ENCODE measurements at places on chromosomes 3 and 15. TPM values are rescaled to one million over a fixed set of nuclear protein-coding genes. Genes with fewer than 3 reads are reported as not detected.

The CYFIP1 gene
- 160 TPM for total RNA-seq

The CFAP92 gene
- total RNA-seq: 1.2 TPM

The TNNC1 gene
- total RNA-seq: 4.7 TPM

The PTPN23 gene
- total RNA-seq: 44.0 TPM

The CERS3 gene
- not detected for total RNA-seq

The CHDH gene
- total RNA-seq: 3.7 TPM

The TEX55 gene
- total RNA-seq: not detected

The DUOXA1 gene
- total RNA-seq: 4.9 TPM

The GREM1 gene
- total RNA-seq: 30.1 TPM

The ZNF660 gene
- 8.1 TPM for total RNA-seq

The CLDN16 gene
- not detected for total RNA-seq

The PPIB gene
- total RNA-seq: 362 TPM

The CHST2 gene
- total RNA-seq: 3.7 TPM

The TUBGCP4 gene
- total RNA-seq: 14.6 TPM

The RHOV gene
- 0.30 TPM for total RNA-seq

The GOLGB1 gene
- 74.0 TPM for total RNA-seq

DNA sequence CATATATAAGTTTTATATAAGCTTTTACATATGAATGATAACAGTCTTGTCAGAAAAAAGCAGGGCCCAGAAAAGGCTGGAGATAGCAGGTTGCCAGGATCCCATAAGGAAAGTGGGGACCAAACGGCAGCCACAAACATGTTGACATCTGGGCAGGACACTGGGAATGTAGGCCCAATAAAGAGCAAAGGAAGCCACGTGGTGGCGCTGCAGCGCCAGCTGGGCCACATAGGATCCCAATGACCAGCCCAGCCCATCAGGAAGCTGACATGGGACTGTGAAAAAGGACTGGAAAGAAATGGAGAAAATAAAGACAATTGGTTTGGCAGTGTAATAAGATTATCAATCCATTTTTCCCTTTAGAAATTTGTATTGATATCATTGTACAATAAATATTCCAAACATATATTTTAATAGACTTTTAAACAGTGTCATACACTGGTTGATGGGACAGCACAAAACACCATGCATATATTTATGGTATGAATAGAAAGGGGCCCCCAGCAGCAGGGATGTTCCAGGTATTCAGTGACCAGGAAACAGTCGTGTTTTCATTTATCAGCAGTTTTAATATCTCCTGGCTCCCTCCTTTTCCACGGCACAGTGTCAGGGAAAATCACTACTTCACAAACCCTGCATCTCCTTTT lies 89.0 kb upstream of the STRIT1 start:
- DNase-seq: peak; percentile 82

GRCh38 chr3:8655387-8655835 lies 10.8 kb upstream of the SSUH2 start:
- no peak for DNase-seq

DNA sequence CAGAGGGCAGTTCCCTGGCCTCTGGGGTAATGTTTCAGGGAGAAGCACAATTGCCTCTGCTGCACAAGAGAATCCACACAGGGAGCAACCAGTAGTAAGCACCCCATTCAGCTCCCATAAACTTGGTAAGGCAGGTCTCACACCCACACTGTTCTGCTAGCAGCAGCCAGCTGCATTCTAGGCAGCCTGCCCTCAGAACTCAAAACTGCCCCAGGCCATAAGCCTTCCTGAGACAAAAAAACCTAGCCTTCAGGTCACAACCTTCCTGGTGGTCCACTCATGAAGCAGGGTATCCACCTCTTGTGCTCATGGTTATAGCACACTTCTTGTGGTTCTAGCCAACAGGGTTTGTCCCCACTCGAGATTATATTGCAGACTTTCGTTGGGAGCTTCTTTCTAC lies 33.7 kb upstream of the ABI3BP start:
- DNase-seq: no peak

- no peak for DNase-seq
These were observed 45.4 kb upstream of the TERB2 start for GRCh38 chr15:44910981-44911625.

- DNase-seq: no peak
These were observed 9.0 kb upstream of the BTLA start for GRCh38 chr3:112508261-112508660.

DNA sequence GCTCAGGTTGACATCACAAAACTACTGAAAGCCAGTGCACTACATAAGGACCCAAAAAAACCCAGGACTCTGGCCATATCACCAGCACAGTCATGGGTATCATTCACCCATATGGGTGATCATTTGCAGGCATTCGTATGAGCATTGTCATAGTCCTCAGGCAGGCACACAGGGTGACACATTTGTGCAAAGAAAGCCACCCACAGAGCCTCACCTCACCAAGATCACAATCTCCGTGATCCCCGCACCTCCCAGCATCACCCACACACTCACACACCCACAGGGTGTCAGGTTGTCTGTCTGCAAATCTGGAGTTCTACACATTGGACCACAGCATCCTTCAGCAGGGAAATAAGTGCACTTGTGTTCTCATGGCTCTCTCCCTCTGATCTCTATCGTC lies 166.0 kb upstream of the LPP start:
- no peak for DNase-seq

DNA sequence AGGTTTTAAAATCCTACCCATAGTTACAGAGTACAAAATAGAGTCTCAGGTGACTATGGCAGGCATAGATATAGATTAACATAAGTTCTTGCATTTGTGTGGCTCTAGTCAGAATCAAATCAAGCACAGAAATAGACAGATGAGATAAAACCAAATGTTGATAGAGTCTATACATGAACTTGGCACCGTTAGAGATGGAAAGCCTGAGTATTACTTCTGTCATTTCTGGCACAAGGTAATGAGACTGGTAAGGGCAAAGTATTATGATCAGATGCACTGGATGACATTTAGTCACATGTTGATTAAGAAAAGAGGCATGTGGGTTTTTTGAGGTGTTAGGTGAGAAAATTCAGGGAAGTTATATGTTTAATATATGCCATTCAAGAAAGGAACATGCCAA lies 219.7 kb downstream of the MBNL1 start:
- no peak for DNase-seq

GRCh38 chr15:45435124-45435903 lies 57.0 kb upstream of the GATM start:
- DNase-seq: no peak

DNA sequence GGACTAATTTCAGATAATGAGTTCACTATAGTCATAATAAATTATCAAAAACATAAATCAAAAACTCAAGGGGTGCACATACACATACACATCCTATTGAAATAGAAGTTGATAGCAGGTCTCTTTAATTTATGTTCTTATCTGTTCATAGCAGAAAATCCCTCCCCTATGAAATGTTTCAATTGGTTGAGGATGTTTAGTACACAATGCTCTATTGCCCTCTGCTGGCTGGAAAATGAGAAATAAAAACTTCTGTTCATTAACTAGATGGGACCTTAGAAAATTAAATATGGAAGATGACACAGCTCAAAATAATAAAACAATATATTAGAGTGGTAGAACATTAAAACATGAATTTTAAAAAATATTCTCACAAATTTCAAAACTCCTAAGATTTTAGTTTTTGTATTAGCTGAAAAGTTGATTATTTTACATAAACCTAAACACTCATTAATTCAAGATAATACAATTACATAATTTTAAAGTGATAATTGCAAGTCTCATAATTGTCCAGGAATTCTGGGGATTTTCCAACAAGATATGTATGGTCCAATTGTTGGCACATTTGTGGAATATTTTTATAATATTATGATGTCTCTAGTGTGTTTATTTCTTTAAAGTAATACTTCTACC lies 735.0 kb downstream of the ROBO1 start:
- no peak for DNase-seq

- DNase-seq: peak; percentile 57
These were observed 959 bp downstream of the TPM1 start for GRCh38 chr15:63043335-63044076.

DNA sequence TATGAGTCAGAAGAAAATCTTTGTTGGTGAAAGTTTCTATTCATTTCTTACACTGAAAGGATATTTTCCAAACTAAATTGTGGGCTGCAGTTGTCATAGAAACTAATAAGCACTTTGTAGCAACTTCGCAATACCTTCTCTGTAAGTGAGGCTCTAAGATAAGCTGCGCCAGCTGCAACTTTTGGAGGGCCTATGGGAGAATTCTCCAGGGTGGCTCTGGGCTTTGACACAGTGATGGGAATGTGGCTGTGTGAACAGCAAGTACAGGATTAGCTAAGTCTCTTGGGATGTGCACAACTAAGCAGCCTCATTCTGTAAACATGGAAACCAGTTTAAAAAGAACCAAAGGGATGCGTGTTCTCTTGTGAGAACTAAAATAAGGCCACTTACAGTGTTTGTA lies 124.6 kb upstream of the SGO1 start:
- peak; percentile 72 for DNase-seq

GRCh38 chr3:125001557-125002413 lies 54.0 kb downstream of the HEG1 start:
- no peak for DNase-seq

GRCh38 chr3:105094588-105094987 lies 272.1 kb upstream of the ALCAM start:
- DNase-seq: no peak

- no peak for DNase-seq
These were observed 157.7 kb upstream of the FAM3D start for GRCh38 chr3:58824285-58824684.

- no peak for DNase-seq
These were observed 439.1 kb downstream of the SHQ1 start for GRCh38 chr3:72408983-72409779.

DNA sequence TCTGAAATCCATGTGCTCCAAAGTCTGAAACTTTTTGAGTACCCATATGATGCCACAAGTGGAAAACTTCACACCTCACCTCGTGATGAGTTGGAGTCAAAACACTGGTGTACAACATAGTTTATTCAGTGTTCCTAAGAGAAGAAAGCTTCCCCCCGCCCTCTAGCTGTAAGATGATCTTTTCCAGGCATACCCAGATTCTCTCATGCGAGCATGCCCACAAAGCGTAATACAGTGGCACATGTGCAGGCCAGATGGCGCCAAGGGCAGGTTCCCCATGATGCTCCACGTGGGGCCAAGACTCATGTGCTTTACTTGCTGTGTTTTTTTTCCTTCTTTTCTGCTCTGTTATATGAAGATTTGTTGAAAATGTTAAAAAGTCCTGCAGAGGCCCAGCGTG lies 104.9 kb upstream of the LRRFIP2 start:
- no peak for DNase-seq

DNA sequence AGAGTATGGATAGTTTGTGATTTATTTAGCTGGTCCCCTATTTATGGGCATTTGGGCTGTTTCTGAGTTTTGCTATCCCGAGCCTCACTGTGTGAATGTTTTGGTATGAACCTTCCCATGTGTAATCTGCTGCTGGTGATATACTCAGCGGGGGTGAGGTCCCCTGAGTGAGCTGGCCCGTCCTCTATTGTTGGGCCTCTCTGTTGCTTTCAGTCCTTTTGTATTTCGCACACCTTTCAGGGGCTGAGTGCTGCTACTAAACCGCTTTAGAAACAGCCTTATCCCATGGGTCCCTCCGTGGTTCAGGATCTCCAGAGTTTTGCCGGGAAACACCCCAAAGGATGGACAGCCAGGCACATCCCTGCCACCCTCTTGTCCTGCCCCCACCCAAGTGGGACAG lies 94.5 kb downstream of the WNT7A start:
- peak; percentile 31 for DNase-seq

- DNase-seq: no peak
These were observed 78.2 kb upstream of the RASGRP1 start for GRCh38 chr15:38642689-38643270.

DNA sequence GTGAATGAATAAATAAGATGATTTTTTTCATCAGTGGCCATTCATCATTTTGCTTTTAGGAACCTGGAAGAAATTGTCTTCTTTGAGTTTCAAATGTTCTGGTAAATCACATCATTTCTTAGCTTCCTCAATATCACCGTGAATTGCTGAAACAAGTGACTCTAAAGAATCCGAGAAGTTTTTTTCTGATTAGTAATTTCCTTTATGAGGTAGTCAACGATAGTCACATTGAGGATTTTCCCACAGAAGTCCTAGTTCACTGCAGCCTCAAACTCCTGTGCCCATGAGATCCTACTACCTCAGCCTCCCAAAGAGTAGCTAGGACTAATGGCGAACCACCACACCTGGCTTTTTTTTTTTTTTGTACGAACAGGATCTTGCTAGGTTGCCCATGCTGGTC lies 3.6 kb upstream of the TMPRSS7 start:
- no peak for DNase-seq

- no peak for DNase-seq
These were observed 162.1 kb downstream of the FOXP1 start for GRCh38 chr3:71421475-71421819.

- DNase-seq: no peak
These were observed 19.3 kb downstream of the PDIA5 start for GRCh38 chr3:123085932-123086627.

DNA sequence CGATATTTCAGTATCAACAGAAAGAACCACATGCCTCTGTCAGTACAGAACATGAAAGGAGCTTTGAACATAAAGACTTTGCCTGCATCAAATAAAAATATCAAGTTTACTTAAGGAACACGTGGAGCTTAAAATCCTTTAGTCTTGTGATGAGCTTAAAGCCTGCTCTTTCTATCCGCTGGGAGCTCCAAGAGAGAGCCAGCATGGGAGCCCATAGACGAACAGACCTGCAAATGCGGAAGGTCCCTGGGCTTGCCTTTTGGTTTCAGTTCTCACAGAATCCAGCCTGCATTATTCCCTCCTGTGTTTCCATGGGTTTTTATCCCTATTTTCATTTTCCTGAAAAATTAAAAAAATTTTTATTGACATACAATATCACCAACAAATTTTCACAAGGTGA lies 530.6 kb upstream of the RGMA start:
- no peak for DNase-seq

DNA sequence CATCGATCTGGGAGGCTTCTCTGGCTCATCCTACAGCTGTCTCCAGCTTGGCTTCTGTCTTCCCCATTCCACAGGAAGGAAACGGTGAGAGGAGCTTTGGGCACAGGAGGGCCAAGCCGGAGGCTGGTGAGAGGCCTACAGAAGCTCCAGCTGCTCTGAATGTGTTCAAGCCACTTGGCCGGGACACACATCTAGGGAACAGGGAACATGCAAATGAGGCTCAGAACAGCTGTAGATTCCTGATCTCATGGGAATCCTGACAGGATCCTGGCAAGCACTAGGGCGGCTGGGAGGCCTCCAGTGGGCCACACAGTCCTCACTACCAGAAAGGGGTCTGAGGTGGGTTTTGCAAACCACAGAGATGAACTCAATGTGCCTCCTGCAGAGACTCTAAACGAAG lies 13.7 kb downstream of the SEMA5B start:
- no peak for DNase-seq

- no peak for DNase-seq
These were observed 553.7 kb downstream of the TUSC7 start for GRCh38 chr3:117263270-117263669.

GRCh38 chr3:124811436-124811835 lies 75.7 kb downstream of the ITGB5 start:
- DNase-seq: no peak

- DNase-seq: no peak
These were observed 98.0 kb downstream of the KCNAB1 start for GRCh38 chr3:156218353-156218744.

- DNase-seq: no peak
These were observed 32.9 kb downstream of the ZBTB11 start for GRCh38 chr3:101643861-101644613.
